ENCODE measurements at places on chromosomes 3 and 15.
A peak's percentile ranks its signal among the peaks of the same experiment; 100 is the strongest.

- DNase-seq = no peak
These were observed 473.7 kb downstream of the LPP start for GRCh38 chr3:188627652-188628051.

GRCh38 chr3:31465999-31466398 is 66.7 kb upstream of the STT3B start:
- DNase-seq = no peak

DNA sequence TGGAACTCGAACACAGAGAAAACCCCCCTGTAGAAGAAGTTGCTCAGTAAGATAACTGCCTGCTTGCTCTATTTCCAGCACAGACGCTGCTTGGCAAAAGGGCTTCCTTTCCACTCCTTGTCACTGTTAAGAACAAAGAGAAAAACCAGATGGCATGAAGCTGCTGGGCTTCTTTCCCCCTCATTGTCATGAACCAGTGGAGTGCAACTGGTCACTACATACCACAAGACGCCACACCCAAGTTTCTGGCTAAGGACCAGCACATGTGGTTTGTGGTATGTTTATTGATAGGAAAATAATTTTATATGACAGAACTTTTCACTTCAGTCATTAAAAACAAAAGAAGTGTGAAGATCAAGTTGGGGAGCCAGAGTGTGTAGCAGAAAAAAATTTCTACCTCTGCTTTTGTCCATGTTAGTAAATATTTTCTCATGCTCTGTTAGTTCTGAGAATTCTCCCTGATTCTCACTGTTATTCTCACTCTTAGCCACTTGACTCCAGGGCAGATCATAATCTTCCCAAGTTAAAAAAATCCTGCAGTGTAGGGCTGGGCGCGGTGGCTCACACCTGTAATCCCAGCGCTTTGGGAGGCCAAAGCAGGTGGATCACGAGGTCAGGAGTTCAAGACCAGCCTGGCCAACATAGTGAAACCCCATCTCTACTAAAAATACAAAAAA is 37.9 kb downstream of the CLK3 start:
- no peak for DNase-seq

DNA sequence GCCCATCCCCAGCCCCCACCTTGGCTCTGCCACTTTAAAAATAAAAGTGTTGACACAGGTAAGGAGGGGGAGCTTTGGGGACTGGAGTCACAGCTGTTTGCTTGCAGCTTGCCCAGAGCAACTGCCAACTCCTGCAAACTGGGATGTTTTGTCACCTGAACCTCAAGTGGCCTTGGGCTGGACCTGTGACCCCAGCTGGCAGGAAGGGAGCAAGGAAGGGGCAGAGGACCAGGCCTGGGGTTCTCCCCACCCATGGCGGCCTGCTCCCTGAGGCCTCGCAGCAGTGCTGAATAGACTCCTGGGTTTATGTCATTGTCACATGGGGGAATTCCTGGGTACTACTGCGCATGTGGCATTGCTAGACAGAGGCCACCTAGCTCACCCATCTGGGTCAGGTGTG is 246.9 kb upstream of the TLE3 start:
- DNase-seq = no peak

GRCh38 chr3:14784087-14784681 is 34.6 kb upstream of the FGD5 start:
- DNase-seq = no peak

DNA sequence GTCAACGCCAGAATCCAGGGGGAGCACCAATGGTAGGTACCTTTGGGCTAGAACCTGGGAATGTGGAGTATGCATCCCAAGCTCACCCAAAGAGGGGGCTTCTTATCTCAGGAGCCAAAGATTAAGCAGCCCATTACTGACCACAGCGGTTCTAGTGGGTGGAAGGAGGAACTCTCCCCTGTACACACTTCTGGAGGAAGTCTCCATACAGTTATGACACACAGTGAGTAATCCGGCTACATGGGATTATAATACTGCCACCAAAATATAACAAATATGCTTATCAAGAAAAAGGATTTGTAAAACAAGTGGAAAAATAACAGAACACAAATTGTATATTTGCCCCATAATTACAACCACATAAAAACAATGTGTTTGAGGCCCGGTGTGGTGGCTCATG is 8.4 kb downstream of the MYO1E start:
- DNase-seq = no peak

- no peak for DNase-seq
These were observed 344.9 kb downstream of the NLGN1 start for GRCh38 chr3:173742491-173742890.

- no peak for DNase-seq
These were observed 10.3 kb downstream of the BCL2A1 start for GRCh38 chr15:79960502-79961212.

DNA sequence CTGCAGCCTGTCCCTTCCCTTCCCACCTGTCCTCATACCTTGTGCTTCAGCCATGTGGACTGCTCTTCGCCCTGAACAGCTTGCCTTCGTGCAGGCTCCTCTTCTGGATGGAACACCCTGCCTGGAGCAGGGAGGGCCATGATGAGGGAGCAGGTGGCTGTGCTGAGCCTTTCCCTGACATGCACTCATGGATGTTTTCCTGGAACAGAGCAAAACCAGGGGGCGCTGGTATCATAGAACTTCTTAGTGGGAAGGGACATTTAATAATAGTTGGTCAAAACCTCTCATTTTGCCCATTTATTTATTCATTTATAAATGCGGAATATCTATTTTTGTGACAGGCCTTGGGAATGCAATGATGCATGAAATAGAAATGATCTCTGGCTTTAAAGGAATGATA is 149.3 kb downstream of the CACNA1D start:
- DNase-seq = no peak

DNA sequence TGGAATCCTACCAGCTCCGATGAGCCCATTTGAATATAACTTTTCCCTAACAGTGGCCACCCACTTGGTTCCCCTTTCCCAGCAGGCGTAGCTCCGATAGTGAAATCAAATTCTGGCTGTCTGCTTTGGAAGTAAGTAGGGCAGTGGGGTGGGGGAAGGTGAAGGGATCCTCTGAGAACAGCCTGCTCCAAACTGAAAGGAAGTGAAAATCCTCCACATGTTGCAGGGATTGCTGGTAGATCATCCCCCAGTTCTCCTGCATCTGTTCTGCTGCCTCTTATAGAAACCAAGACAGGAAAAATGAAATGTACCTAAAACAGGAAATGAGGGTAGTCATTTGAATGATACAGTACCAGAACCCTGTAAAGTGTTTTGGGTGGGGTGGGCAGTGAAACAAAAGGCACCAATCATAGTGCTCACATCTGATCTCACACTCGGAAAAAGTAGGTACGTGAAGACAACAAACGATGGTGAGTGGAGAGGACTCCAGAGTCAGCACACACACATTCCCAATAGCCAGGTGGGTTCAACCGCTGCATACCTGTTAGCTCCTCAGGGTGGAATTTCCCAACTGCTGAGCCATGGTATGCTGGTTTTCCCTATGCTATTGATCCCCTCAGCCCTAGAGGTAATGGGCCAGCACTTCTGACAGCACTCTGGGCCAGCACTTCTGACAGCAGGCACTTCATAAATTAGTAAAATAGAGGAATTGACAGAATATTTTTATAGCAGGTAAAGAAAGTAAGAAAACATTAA is 304.9 kb upstream of the ADAMTS9 start:
- no peak for DNase-seq

DNA sequence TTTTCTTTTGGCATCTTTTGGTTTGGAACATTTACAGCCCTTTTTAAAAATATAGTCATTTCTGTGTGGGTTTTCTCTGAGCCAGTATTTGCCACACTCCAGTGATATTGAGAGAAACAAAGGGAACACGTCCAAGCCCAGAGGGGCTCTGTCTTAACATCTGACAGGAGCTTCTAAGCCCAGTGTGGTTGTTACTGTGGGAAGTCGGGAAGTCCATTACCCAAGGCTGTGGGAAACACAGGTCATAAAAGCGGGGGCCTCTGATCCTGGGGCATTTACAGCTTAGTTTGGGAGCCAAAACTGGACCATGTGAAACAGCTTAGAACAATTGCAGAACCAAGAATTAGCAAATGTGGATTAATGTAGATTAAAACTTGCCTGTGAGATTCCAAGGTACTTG is 123.0 kb downstream of the PTPRG start:
- DNase-seq = no peak

GRCh38 chr3:131705558-131706051 is 202.8 kb upstream of the MRPL3 start:
- no peak for DNase-seq

DNA sequence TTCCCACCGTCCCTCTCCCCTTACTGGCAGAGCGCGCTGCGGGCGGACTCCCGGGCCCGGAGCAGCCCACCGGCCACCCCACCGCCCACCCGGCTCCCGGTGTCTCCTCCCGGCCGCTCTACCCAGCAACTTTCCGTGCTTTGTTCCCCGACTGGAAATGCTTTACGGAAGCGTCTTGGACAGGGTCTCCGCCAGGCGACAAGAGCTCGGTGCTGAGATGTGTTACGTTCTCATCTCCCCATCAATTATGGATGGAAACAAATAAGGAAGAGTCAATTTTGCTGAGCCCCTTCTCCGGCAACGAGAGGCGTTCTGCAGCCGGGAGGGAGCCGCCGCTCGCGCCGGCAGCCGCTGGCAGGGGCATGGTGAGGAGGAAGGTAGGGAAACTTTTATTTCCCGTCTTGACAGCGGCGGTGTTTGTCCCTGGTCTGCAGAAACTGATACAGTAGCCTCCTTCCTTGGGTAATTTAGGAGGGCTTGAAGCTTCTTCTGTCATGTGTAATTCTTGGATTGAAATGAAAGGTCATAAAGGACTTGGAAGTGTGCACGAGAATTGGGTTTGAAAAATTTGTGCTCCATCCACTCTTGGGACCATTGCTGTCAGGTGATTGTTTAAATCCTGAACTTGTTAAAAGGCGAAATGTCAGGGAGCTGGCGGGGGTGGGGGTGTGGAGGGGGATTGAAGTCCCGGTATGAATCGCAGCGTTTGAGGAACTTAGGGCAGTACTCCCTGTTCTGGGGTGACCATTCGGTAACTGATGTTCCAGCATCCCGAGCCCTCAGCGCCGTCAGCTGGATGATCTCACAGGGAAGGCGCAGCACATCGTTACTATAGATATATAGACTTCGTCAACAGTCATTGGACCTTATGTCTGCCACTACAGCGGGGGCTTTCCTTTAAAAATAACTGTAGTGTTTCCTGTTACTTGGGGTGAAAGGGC is 1.5 kb downstream of the SEMA6D start:
- no peak for DNase-seq

GRCh38 chr3:78844307-78844706 is 923.5 kb downstream of the ROBO1 start:
- DNase-seq = no peak

- peak; percentile 19 for DNase-seq
These were observed 64.7 kb upstream of the ZBTB38 start for GRCh38 chr3:141303481-141304223.

GRCh38 chr3:7779331-7779730 is 722.3 kb upstream of the LMCD1 start:
- DNase-seq = no peak

- no peak for DNase-seq
These were observed 100.7 kb downstream of the ZIC4 start for GRCh38 chr3:147305533-147306250.

DNA sequence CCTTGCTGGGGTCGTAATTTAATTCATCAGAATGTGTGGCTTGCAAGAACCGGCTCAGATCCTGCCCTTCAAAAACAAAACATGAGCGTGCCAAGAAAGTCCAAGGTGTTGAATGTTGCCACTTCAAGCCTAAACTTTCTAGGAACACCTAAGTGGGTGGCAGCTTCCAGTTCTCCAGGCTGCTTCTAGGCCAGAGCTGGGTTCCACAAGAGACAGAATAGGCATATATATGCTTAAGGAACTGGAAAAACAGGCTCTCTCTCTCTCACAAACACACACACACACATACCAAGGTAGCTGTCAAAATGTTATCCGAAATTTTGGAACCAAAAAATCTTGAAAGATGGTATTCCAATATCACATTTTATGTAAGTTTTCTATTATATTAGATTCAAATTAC is 890 bp upstream of the ADIPOQ start:
- DNase-seq = no peak

- no peak for DNase-seq
These were observed 1.1 kb upstream of the WDR5B start for GRCh38 chr3:122416966-122417365.

All from activated CD4-positive, CD25-positive, alpha-beta regulatory T cell (primary cell).